ENCODE measurements at places on chromosomes 7 and 10. TPM values are rescaled to one million over a fixed set of nuclear protein-coding genes. Genes with fewer than 3 reads are reported as not detected.

DNA sequence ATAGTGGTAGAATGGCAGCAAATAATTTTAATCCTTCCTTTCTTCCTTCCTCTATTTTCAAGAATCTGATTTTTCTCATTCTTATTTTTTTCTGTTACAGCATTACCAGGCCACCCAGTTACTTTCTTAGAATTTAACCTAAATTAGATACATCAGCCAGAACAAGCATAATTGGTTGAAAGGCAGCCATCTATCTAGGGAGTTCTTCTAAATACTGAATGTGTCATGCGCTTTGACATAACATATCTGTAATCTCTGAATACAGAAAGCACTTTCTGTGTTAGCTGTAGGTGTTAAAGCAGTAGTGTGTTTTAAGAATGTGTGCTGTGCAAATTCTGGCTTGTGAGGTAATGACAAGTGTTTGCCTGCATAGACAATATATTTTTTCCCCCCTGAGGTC lies 97.3 kb downstream of the BTRC start:
- DNase-seq: no peak

GRCh38 chr7:105664816-105665525 lies 83.7 kb upstream of the EFCAB10 start:
- no peak for DNase-seq

DNA sequence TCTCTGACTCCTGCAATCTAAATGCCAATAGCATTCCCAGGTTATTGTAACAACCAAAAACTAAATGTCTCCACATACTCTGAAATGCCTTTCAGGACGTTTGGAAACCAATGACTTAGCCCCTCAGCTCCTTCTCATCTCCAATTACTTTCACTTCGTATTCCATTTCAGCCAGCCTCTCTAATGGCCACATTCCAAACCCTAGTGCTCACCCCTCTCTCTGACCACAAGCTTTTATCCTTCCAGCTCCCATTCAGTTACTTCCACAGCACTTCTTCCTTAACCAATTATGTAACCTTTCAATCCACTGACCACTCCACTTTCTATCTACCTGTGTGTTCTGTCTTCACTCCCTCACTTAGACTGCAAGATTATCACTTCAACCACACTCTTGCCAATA lies 4.3 kb downstream of the NOC3L start:
- DNase-seq: no peak

Gene TECPR1
- polyA plus RNA-seq: 22.1 TPM

Gene CHN2
- polyA plus RNA-seq: 12.1 TPM

- no peak for DNase-seq
These were observed 373.3 kb upstream of the GALNT17 start for GRCh38 chr7:70758646-70759045.

Gene HMX3
- polyA plus RNA-seq: not detected

DNA sequence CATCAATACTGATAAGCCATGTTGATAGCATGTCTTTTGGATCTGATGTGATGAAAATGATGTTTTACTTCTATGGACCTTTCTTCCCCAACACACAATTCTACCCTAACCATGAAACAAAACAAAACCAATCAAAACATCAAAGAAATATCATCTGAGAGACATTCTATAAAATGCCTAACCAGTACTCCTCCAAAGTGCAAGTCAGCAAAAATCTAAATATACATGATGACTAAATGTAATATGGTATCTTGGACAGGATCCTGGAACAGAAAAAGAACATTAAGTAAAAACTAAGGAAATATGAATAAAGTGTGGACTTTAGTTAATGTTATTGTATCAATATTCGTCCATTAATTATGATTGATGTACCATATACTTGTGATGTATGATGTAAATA lies 625.1 kb downstream of the MAGI2 start:
- no peak for DNase-seq

Gene CUZD1
- polyA plus RNA-seq: 1.3 TPM

Gene NRP1
- 104 TPM for polyA plus RNA-seq

DNA sequence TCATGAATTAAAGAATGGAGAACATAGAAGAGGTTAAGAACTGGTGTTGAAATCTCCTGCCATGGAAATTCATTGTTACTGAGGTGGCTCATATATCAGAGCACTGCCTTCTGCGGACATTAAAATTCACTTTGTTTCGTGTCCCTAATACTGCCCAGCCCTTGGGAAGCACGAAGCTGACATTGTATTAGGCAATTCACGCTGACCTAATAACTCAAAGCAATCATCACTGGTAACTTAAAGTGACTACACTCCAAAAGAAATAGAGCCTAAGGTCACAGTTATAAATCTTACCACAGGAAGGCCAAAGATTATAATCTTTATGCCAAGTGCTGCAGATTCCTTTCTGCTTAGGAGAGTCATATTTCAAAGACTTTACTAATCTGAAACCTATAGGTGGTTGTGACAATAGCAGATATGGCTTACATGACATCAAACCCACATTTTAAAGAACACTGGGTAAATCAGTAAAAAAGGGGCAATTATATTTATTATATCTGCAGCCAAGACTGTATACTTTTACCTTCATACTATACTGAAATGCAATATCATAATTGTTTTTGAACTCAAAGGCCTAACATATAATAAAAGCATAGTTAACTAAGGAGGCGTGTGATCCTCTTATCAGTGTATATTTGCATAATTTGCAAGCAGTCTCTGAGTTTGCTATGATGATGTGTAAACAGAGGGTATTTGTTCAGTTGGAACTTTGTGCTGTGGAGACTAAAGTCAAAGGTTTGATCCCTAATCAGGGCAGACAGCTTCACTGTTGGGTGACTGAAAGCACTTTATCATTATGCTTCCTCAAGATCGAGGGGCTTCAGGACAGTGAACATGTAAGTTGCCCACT lies 51.9 kb upstream of the CAPZA2 start:
- no peak for DNase-seq

Gene GPC2
- 6.0 TPM for polyA plus RNA-seq

DNA sequence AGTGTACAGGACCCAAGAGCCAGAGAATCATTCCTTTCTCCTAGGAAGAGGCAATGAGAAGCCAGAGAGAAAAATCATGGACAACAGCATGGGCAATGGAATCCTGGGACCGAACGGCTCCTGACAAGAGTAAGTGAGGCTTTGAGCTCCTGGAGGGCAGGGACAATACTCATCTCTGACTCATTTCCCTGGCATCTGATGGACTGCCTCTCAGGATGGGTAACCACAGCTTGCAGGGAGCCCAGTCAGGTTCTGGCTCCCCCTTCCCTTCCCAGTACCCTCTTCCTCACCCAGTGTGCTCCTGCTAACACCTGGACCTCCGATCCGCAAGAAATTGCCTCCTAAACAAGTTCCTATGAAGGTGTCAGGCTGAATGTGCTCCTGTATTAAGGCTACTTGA lies 51.2 kb upstream of the SORCS3 start:
- peak; percentile 41 for DNase-seq

GRCh38 chr10:75469006-75469616 lies 37.7 kb downstream of the LRMDA start:
- peak; percentile 89 for DNase-seq

DNA sequence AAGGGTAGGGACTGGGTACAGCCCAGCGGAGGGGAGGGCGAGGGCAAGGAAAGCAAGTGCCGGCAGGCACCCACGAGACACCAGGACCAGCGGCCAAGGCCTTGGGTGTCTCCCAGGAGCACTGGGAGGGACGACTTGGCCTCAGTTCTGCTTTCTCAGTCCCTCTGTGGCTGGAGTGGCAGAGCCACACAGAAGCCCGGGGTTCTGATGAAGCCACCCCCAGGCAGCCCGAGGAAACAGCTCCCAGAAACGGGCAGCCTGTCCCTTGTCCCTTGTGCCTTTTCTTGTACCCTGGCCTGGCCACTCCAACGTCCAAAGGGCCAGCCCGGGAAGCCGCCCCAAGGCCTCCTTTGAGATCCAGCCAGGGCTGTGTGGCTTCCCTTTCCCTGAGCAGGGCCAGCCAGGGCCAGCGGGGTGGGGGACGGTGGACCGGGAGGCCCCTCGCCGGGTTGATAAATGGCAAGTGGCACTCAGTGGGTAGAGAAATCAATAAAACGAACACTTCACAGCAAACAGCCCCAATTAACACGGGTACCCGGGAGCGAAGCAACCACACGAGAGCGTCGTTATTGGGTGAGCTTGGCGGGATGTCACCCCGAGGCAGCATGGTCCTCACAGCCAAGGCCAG lies 69.8 kb upstream of the GNA12 start:
- DNase-seq: no peak

- no peak for DNase-seq
These were observed 70.8 kb upstream of the UCN3 start for GRCh38 chr10:5293691-5294550.

Gene JAZF1
- 42.6 TPM for polyA plus RNA-seq

Gene NKX1-2
- polyA plus RNA-seq: not detected

Measured in muscle of back (tissue), 13 donors.